Smooth muscle cell of the coronary artery (primary cell): ENCODE measurements at places on chromosomes 3 and 15. TPM values are rescaled to one million over a fixed set of nuclear protein-coding genes. Genes with fewer than 3 reads are reported as not detected.

The HRG gene
- not detected in 2 replicates for total RNA-seq

The TMEM39A gene
- total RNA-seq, result 42.6 and 57.3 TPM in 2 replicates

The ITPR1 gene
- 24.7 and 42.9 TPM in 2 replicates for total RNA-seq

The ADAMTS7 gene
- 2.9 and 8.9 TPM in 2 replicates for total RNA-seq

The GPR27 gene
- total RNA-seq, result 0.08 TPM in 1 of 2 replicates, not detected in the other

The BFSP2 gene
- total RNA-seq, result not detected in 2 replicates

The TGM5 gene
- not detected in 2 replicates for total RNA-seq
